ENCODE measurements at places on chromosomes 12 and 14.

DNA sequence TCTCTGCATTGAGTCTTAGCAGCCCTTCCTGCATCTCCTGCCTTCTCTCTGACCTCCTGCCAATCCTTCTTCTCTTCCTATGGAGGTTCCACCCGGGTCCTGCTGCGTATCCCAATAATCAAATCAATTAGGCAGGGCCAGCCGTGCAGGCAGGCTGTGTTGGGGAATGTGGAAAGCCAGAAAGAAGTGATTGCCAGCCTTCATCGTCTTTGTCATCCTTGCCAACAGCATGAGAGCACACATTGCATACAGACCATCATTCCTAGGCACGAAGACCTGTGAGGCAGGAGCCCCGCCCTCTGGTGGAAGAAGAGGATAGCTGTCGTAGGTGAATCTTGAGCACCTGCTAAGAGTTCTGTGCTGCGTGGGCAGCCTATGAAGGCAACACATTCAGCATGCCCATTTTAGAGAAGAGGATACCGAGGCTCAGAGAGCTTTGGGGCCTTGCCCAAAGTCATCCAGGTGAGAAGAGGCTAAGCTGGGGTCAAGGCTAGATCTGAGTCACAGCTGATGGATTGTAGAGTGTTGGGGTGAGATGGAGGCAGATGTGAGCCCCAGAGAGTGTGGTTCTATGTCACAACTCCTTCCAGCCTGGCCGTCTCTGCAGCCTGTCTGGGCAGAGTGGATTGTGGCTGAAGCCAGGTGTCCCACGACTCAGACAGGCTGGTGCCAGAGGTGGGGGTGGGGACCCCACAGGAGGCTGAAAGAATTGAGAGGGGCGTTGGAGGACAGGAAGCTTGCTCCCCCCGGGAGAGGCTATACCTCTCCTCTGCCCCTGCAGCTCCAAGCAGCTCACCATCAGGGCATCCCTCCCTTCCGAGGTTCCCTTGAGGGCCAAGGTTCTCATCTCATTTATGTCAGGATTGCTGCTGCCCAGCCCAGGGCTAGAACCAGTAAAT, 12.7 kb downstream of the C14orf132 start:
- DNase-seq: no peak

DNA sequence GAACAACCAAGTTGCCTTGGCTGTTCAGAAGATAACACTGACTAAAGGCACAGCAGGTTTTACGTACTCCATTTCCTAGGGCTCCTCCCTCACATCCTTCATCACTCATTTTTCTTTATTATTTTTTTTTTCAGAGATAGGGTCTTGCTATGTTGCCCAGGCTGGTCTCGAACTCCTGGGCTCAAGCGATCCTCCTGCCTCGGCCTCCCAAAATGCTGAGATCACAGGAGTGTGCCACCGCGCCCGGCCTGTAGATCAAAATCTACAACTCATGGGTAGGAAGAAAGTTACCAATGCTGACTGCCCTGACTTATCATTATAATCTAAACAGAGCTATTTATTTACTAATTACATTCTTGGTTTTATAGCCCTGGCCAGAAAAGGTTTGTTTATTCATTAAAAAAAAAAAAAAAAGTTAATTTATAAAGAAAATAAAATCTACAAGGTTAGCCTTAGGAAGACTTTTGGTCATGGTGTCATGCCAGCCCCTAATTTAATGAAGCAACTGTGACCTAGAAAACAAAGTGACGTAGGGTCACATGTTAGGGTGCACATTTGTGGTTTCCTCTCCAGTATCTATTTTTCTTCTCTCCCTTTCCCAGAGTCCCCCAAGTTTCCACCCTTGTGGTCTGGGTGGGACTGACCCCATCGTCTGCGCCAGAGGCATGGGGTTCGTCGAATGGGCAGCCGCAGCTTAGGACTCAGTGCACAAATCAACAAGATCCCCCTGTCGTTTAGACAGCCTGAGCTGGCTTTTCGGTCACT, 19.0 kb upstream of the FOXN3 start:
- no peak for DNase-seq

GRCh38 chr12:101299346-101299745, 19.4 kb downstream of the UTP20 start:
- DNase-seq: no peak

DNA sequence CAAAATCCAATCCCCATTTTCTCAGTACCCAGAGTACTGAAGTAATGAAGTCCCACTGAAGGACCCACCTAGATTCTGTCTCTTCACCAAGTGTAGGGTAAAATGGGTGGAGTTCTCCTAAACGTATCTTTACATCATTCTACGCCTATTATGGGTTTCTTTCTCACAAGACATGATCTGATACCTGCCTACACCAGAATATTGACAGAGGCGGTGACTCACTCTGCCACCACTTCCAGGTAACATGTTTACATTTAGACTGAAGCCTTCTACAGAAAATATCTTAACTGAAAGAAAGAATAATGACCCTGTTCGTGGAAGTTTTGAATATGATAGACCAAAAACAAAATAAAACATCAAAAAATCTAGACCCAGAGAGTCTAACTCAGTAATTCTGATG, 89.8 kb downstream of the BTG1 start:
- DNase-seq: no peak

GRCh38 chr14:72965249-72965648, 39.0 kb downstream of the DCAF4 start:
- no peak for DNase-seq

- no peak for DNase-seq
These were observed 108.6 kb upstream of the DYRK2 start for GRCh38 chr12:67539946-67540345.

GRCh38 chr12:531951-532585, 72.3 kb downstream of the B4GALNT3 start:
- DNase-seq: no peak

- no peak for DNase-seq
These were observed 60.4 kb upstream of the SEL1L start for GRCh38 chr14:81594012-81594411.

DNA sequence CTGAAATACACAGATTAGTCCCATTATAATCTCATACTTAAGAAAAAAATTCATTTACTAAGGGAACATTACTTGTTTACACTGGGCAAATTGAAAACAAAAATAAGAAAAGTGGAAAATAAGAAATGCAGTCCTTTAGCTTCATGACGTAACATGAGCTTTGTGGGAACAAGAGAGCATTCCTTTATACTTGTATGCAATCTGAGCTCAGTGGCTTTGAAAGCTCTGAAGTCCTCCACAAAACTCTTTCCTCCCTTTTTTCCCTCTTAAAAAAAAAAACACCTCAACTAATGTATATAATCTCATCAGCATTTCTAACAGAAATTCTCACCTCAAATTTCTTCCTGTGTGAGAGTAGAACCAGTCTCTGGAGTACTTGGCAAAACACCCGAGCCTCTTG, 76.9 kb upstream of the OTX2 start:
- no peak for DNase-seq

DNA sequence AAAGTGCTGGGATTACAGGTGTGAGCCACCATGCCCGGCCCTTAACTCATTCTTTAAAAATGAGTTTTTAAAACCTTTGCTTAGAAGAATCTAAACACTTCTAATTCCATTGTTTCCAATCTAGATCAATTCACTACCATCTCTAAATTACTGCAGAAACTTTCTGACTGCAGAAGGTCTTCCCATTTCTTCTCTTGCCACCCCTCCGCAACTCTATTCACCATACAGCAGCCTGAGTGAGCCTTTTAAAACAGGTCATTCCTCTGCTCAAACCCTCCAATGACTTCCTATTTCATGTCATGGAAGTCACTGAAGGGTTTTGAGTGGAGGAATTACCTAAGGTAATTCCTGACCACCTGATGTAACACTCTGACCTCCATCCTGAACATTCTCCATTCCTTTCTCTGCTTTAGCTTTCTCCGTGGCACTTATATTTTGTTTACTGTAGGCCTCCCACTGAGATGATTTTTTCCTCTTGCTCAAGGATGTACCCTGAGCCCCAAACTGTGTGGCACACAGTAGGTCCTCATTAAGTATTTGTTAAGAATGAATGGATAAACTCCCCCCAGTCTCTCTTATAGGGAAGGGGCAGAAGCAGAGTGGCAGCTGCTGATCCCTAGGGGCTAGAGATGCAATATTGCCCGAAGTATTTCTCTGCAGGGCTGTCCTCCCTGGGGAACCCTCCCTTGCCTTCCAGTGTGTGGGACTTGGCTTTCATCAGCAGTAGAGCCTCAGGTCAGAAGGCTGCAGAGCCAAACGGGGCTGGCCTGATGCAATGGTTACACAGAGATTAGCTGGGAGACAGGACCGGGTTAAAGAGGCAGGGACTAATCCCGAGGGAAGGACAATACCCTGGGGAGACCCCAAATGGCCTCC, 1.2 kb downstream of the DDIT3 start:
- DNase-seq: no peak

DNA sequence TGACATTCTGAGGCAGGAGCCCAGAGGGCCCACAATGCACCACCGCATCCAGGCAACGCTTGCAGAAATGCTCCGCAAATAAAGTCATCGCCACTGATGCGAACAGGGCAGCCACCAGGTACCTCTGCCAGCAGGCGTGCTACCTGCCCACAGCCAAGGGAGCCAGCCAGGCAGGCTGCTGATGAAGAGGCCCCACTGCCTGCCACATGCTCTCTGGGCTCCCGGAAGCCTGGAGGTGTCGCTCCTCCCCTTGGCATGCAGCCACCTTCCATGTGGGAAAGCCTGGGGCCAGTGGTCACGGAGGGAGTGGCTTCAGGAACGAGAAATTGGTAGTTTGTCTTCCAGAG, 14.7 kb downstream of the GPR132 start:
- no peak for DNase-seq

- DNase-seq: no peak
These were observed 155.0 kb downstream of the NUBPL start for GRCh38 chr14:31716208-31716607.

DNA sequence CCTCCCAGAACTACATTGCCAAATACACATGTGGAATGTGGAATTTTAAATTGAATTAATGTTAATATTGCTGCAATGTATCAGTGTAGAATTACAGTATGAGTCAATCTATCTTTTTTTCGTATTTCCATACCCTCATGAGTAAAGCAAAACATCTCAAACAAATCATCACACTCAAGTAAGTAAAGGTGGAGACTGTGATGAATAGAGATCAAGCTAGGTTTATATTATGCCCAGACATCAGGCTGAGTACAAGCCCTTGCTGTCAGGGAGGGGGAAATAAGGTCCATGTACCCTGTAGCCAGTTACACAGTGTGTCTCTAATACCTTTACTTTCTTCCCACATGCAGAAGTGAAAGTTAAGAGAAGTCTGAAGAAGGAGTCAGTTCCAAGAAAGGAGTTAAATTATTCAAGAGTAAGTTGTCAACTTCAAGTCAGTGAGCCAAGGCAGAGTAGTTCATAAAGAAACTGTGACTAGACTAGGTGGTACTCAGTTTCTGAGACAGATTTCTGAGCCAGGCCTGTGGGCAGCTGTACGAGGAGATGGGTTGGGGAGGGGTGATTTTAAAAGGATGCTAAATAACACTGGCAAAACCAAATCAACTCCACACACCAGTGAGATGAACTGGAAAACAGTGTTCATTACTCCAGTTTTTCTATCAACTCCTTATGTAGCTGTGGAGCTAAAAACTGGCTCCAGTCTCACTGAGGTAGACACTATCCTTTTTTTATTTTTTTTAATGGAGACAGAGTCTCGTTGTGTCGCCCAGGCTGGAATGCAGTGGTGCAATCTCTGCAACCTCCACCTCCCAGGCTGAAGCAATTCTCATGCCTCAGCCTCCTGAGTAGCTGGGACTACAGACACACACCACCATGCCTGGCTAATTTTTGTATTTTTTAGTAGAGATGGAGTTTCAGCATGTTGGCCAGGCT, 23.8 kb upstream of the STK38L start:
- DNase-seq: no peak

DNA sequence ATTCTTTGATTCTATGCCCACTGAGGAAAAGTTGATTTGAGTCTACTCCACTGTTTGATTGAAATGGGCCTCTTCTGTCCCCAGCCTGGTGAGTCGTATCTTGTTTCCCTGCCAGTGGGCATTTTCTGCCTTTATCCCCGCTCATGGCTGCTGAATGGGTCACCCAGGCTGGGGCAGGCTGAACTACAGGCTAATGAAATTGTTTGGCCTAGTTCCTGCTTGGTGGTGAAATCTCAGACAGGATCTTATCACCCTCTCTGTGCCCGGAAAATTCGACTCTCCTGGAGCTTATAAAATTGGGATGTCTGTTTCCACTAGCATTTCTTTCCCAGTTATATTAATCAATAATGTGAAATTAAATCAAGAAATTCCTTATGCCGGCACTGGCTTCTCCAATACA, 65.0 kb downstream of the CHST11 start:
- no peak for DNase-seq

DNA sequence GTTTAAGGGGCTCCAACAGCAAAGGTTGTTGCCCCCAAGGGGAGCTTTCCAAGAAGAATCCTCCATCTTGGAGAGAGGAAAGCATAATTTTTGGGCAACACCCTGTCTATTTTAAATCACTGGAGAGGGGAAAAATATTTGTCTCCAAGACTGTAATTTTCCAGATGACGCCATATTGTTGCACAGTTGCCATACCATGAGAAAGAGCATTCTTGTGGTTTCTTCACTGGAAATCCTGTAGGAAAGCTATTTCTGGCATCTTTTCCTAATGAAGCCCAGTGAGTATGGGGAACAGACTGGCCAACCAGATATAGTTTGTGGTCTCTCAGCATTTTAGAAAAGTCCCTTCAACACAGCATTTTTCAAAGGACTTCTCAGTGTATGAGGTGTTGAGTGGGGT, 88.1 kb upstream of the MANSC4 start:
- no peak for DNase-seq

- no peak for DNase-seq
These were observed 19.3 kb upstream of the IL22 start for GRCh38 chr12:68272732-68273131.

GRCh38 chr12:5480218-5480937, 48.5 kb downstream of the NTF3 start:
- DNase-seq: no peak

GRCh38 chr12:45231515-45232145, 15.7 kb downstream of the ANO6 start:
- DNase-seq: no peak

- DNase-seq: no peak
These were observed 41.6 kb upstream of the CAPRIN2 start for GRCh38 chr12:30796313-30796780.

- DNase-seq: no peak
These were observed 6.6 kb upstream of the AAAS start for GRCh38 chr12:53328043-53328435.

GRCh38 chr14:37384870-37385596, 187.3 kb downstream of the MIPOL1 start:
- no peak for DNase-seq

DNA sequence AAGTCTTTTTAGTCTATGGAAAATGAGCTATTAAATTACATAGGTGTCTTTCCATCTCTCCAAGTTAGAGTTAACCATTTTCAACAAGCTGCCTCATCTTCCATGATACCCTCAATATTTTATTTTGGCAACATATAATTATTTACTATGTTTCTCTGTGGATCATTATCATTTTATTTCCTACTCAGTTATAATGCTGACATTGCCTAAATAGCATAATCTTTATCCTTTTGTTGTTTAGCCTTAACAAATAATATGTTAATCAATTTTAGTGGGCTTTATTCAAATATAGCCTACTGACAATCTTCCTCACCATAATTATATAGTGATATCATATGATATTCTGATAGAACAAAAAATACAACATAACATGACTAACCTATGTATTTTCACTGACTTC, 1044.8 kb upstream of the FOXG1 start:
- no peak for DNase-seq

GRCh38 chr12:26770239-26771070, 62.5 kb downstream of the ITPR2 start:
- DNase-seq: no peak
